ENCODE measurements at places on chromosomes 6 and 20. TPM values are rescaled to one million over a fixed set of nuclear protein-coding genes. Genes with fewer than 3 reads are reported as not detected.

Gene ASXL1
- total RNA-seq, result 164 TPM

Gene GNMT
- 0.30 TPM for total RNA-seq

Gene GPANK1
- total RNA-seq, result 39.0 TPM

Gene C6orf47
- 16.2 TPM for total RNA-seq

Gene PPIL6
- total RNA-seq, result 0.39 TPM

Gene LIN28B
- total RNA-seq, result not detected

Gene NNAT
- total RNA-seq, result not detected

Gene PRRT1
- 0.17 TPM for total RNA-seq

Gene KIF13A
- total RNA-seq, result not detected

Gene C6orf52
- not detected for total RNA-seq

Gene ECT2L
- 0.11 TPM for total RNA-seq

- ATAC-seq, result no peak
These were observed 59.2 kb downstream of the PHACTR3 start for GRCh38 chr20:59663513-59664060.

DNA sequence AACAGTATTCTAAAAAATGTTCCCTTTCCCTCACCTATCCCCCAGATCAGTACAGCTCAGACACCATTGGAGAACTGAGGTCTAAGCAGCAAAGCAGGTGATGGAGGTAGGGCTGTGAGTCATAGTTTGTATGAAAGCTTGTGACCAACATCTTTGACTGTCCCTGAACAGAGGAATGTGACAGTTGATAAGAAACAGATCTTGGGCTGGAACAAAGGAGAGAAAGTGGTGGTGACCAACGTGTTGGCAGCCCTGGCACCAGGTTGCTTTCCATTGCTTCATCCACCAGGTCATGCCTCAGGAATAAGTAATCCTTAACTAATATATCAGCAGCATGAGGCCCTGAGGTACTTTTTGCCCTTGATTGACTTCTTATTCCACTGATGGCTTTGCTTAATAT is 19.9 kb upstream of the CRIP3 start:
- peak; percentile 52 for ATAC-seq

GRCh38 chr20:33097001-33097400 is 17.6 kb downstream of the BPIFB4 start:
- no peak for ATAC-seq

DNA sequence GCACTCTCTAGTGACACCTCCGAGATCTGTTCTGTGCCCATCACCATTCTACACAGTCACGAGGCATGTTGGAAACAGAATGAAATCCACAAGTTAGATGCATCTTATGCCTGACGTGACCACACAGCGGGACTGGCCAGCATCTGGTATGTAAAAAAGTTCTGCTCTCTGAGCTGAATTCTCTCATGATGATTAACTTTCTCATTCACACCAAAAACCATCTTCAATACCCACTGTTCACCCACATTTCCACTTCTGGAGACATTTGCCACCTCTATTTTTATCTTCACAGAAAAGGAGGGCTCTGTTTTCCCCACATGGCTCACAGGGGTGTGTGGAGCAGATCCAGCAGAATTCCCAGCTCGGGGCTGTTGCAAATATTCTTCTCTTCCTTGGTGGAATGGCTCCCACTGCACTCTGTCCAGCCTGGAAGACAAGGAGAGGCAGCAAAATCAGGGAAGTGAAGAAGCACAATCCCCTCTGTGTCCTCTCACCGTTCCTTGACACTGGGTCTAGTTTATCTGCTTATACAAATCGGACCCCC is 303.4 kb downstream of the TAF4 start:
- ATAC-seq, result no peak

GRCh38 chr20:46953596-46953995 is 59.0 kb downstream of the EYA2 start:
- no peak for ATAC-seq

DNA sequence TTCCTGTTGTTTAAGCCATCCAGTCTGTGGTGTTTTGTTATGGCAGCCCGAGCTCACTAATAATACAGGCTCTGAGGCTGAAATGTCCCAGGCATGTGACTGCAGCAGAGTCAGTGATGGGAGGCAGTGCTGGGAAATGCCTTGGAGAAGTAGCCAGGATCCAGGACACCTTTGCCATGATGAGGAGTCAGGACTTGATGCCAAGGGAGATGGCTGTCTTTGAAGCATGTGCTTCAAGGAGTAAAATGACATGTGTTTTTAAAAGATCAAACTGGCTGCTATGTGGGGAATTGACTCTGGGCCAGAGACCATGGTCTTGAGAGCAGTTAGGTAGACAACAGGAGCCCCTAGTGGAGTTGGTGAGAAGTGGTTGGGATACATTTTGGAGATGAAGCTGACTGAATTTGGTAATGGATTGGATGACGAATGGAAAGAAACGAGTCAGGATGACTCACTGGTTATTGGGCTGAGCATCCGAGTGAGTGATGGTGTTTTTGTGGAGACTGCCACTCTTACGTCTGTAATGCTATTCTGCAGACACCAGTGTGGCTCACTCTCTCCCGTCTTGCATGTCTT is 322.2 kb downstream of the PLCB1 start:
- peak; percentile 99 for ATAC-seq

- no peak for ATAC-seq
These were observed 77.7 kb upstream of the ZNF217 start for GRCh38 chr20:53671370-53671769.

DNA sequence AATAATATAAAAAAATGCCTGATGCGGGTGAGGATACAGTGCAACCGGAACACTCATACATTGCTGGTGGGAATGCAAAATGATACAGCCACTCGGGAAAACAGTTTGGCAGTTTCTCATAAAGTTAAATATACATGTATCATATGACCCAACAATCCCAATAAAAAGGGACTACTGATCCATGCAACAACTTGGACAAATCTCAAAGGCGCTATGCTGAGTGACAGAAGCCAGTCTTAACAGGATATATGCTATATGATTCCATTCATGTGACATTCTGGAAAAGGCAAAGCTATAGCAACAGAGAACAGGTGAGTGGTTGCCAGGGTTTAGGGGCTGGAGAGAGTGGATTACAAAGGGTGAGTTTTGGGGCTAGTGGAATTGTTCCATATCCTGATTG is 170.2 kb upstream of the MLN start:
- ATAC-seq, result no peak

GRCh38 chr6:21469213-21469612 is 124.3 kb upstream of the SOX4 start:
- ATAC-seq, result no peak

DNA sequence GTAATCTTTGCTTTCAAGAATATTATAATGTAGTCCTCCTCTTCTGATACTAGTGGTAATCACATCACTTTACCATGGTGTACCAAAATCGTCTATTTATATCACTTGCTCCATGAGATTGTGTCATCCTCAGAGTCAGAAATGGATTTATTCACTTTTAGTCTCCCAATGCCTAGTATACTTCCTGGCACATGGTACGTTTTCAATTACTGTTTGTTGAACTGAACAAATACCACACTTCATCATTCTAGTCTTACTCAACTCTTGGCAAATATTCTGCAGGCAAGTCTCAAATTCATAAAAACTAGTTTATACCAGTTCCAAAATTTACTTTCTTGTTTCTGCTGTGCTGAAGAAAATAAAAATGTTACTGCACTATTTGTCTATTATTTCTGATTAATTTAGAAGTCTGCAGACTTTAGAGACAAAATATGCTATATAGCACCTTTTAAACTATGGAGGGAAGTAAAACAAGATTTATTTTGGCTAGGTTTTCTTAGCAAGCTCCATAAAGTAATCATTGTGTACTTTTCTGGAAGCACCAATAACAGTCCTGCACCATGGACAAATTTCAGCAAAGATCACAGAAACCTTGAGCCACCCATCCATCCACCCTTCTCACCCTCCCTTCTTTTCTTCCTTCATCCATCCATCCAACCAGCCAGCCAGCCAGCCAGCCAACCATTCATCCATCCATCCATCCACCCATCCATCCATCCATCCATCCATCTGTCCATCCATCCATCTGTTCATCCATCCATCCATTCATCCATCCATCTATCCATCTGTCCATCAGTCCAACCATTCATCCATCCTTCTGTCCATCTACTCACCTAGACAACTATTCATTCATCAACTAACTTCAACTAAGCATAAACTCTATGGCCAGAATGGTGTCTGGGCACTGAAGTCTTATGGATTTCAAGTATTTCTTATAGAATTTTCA is 102.1 kb upstream of the STMND1 start:
- no peak for ATAC-seq

GRCh38 chr20:48932375-48932941 is 10.9 kb downstream of the ARFGEF2 start:
- no peak for ATAC-seq

- ATAC-seq, result no peak
These were observed 18.5 kb upstream of the CCR6 start for GRCh38 chr6:167104388-167104787.

DNA sequence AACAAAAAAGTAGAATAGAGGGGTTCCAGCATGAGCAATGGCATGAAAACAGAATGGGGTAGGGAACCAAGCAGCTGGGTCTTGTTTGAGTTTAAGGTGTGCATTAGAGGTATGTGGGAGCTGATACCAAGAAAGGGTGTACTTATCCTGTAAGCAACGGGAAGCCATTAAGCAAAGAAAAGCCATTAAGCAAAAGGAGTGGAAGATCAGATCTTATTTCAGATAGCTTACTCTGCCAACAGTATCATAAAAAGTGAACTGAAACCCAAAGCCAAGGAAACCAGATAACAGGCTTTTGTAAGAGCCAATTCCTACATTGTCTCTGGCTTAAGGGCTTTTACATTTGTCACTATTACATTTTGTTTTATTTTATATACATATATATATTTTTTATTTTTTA is 21.3 kb upstream of the BEND6 start:
- no peak for ATAC-seq

DNA sequence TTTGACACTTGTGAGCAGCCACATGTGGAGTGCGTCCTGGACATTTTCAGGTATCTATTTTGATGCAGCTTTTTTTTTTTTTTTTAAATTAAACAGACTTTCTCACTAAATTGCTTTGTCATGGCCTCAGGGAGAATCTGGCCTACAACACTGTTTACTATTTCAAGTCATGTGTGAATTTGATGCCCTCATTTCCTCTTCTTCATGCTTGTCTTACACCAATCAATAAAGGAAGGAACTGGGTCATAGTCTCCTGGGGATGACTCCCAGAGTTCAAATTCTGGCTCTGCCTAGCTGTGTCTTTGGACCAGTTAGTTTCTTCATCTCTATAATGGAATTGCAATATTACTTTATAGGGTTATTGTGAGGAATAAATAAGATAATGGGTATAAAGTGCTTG is 554.1 kb downstream of the PRKN start:
- ATAC-seq, result no peak

DNA sequence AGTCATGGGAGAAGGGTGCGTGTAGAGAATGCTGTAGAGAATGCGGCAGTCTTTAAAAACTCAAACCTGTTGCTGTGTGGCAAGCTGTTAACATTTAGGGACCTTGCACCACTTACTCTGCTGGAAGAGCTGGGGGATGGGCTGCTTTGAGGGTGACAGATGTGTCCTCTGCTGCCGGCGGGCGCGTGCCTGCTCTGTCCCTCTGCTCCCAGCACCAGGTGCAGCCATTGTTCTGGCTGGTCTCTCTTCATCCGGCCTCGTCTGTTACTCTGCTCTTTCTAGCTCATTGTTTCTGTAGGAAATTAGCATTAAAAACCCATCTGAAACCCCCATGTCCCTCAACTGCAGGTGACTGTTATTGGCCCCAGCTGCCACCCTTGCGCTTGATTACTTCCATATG is 78.5 kb downstream of the CBFA2T2 start:
- ATAC-seq, result no peak

- ATAC-seq, result no peak
These were observed 4.8 kb downstream of the NFYA start for GRCh38 chr6:41077536-41077935.

DNA sequence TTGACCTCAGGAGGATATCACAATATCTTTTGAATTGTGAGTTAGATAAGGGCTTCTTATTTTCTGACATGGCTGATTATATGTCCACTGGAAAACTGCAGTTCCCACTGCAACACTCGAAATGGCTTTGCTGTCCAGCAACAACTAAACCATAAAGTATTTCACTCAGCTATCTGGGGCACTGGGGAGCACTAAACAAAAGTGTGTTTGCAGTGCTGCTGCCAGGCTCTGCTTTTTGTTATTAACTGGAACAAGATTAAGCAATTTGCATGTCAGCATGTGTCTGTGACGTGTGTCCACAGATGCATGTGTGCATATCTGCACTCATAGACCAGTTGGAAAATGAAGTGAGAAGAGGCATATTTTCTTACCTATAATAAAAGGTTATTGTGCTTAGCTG is 107.8 kb upstream of the CCN2 start:
- no peak for ATAC-seq

GRCh38 chr6:27582928-27583725 is 110.2 kb upstream of the ZNF184 start:
- ATAC-seq, result no peak

- no peak for ATAC-seq
These were observed 161.0 kb downstream of the ASCC3 start for GRCh38 chr6:100719883-100720682.

DNA sequence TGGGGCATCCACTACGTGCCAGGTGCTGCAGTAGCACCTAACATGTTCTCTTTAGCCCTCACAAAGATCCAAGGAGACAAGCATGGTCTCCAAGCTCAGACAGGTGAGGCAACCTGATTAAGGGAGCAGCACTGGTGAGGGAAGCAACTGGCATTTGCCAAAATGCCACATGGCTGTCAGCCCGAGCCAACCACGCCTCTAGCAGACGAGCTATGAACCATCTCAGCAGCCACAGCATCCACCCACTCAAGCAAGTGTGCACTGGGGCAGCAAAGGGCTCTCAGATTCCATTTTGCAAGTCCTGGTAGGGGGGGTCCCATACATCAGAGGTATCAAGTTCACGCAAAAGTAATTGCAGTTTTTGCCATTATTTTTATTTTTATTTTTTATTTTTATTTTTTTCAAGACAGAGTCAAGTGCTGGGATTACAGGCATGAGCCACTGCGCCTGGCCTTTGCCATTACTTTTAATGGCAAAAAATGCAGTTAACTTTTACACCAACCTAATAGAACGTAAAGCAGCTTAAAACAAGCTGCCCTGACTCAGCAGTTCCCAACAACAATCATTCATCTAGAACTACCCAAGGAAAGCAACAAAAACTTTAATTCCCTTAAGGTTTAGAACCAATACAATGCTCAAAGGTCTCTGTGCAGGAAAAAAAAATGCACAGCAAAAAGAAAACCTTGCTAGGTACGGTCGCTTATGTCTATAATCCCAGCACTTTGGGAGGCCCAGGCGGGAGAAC is 36.3 kb upstream of the SPDEF start:
- peak; percentile 23 for ATAC-seq

GRCh38 chr6:14856177-14856576 is 389.7 kb upstream of the JARID2 start:
- ATAC-seq, result no peak

GRCh38 chr6:22024973-22025467 is 271.8 kb downstream of the PRL start:
- ATAC-seq, result no peak

GRCh38 chr6:25583099-25583498 is 68.9 kb upstream of the SCGN start:
- peak; percentile 29 for ATAC-seq

Measured in activated T-helper 17 cell treated with anti-CD3 and anti-CD28 coated beads, Interleukin-2, amount 50 U/mL, for 72 hours (primary cell).